ENCODE measurements at places on chromosomes 1 and 21. TPM values are rescaled to one million over a fixed set of nuclear protein-coding genes. Genes with fewer than 3 reads are reported as not detected.

DNA sequence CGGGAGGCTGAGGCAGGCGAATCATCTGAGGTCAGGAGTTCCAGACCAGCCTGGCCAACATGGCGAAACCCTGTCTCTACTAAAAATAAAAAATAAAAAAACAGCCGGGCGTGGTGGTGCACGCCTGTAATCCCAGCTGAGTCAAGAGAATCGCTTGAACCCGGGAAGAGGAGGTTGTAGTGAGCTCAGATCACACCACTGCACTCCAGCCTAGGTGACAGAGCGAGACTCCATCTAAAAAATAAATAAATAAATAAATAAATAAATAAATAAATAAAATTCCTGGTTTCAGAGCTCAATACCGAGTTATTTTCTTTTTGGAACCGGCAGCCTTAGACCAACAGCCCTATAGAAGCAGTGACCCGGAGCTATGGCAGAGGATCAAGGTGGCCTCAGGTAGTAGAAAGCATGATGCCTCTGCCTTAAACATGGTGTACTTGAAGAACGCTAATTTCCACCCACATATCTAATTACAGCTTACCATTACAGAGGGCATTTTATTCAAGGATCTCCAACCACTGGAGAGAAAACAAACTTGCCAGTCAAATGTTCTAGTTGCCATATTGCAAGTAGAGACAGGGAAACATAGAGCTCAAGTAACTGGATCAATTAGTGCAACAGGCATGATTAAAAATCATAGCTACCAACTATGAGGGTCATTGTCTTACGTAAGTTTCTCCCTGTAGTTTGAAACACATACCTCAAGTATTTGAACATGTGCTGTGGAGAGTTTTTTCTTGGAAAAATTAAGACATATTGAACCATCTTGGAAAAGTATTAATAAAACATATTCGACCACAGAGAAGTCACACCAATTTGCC, 2.0 kb upstream of the ENAH start:
- no peak for DNase-seq

DNA sequence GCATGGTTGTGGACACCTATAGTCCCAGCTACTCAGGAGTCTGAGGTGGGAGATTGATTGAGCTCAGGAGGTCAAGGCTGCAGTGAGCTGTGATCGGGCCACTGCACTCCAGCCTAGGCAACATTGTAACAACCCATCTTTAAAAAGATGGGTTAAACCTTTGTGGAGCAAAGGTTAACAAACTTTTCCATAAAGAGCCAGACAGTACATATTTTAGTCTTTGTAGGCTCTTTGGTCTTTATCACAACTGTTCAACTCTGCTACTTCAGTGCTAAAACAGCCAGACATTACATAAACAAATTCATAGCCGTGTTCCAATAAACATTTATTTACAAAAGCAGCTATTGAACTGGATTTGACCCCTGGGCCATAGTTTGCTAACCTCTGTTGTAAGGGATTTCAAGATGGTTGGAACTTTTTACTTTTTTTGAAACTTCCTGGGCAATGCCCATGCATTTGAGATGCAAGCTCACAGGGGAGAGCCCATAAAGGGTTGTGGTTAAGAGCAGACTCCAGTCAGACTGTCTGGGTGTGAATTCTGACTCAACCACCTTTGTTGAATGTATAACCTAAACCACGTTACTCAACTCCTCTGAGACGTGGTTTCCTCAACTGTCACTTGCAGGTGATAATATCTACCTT, 10.8 kb downstream of the INAVA start:
- no peak for DNase-seq

GRCh38 chr21:44263221-44263760, 1.6 kb upstream of the DNMT3L start:
- peak; percentile 88 for DNase-seq

DNA sequence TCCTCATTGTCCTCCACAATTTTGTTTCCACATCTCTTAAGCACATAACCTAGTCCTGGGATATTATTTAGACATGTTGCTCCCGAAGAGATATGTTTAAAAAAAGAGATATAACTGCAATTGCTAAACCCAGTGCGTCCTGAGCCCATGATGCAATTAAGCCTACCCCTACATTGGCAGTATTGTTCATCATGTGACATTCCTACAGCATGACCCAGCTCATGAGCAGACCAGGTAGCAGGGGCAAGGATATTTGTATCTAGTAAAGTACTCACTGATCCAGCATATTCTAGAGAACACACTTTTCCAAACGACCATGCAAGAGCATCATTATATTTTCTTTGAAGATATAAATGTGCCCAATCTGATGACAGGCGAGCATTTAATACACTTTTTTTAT, 1.2 kb downstream of the ADAM30 start:
- no peak for DNase-seq

DNA sequence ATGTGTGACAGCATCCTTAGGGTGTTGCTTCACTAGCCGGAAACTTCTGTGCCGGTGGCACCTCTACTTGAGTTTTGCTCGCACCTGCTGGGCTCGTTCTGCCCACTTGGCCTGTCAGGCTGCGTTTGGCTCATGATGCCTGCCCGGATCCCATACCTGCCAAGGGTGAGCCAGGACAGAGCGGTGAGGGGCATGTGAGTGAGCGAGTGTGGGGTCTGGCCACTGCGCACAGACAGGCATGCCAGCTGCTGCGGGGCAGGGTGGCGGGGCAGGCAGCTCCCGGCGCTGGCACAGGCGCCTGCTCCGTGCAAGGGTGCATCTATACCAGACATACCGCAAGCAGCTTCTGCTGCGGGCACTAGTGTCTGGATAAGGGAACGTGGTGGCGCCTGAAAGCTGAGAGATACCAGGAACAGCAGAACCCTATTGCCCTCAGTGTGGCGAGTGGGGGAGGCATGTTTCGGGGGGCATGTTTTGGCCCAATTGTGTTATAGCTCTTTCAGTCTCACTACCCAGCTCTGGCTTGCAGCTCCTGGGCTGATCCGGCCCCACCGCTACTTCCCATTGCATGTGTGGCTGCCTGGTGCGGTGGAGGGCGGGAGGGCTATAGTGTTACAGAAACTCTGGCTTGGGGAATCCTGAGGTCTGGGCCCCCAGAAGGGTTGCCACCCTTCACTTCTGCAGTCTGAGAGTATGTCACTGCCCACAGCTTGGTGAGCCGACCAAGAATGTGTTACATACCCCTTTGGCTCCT, 32.2 kb downstream of the MAGI3 start:
- DNase-seq: no peak

DNA sequence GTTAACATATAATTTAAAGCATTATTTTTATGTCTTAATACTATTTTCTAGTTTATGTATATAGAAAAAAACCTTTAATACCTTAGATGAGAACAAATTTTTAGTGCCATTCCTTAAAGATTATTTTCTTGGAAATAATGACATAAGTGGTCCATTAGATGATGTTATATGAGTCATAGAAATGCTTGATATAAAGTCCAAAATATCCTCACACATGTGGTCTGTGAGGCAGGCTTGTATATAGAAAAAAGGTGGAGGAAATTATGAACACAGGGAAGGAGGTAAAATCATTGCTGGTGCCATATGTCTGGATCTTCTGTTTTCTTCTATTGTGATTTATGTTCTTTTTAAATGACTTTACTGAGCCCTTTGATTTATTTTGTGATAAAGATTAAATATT, 79.3 kb downstream of the MAP3K7CL start:
- DNase-seq: no peak

DNA sequence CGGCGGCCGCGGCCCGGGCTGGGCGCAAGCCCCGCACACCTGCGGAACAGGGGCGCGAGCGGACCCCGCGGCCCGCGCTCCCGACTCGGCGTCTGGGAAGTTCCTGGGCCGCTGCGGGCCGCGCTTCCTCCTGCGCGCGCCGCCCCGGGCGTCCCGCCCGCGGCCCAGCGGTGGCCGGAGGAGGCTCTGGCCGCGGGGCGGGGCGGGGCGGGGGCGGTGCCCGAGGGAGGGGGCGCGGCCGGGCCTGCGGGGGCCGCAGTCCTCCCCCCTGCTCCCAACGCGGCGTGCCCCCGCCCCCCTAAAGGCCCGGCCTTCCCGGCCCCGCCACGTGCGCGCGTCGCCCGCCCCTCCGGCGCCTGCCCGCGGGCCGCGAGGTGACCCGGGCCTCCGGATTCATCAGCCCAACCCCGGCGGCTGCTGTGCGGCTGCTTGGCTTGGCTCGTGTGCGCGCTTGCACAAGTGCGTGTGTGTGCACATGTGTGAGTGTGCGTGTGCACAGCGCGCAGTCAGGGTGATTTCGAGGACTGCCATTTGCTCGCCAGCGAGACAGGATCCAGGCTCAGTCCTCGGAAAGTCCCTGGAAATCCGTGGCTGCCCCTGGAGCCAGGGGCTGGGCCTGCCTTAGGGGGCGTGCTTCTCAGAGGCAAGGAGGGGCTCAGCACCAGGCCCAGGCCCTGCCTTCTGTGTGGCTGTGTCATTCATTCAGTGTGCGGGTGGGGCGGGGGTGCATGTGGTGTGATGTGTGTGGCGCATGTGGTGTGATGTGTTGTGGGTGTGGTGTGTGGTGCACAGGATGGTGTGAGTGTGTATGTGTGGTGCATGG, at the start of gene C2CD2:
Gene C2CD2 (minus strand): TSS at position 188 of the 823 bp plus-strand sequence. CDS start 370 bp downstream, outside the sequence.
- DNase-seq: peak; percentile 98

DNA sequence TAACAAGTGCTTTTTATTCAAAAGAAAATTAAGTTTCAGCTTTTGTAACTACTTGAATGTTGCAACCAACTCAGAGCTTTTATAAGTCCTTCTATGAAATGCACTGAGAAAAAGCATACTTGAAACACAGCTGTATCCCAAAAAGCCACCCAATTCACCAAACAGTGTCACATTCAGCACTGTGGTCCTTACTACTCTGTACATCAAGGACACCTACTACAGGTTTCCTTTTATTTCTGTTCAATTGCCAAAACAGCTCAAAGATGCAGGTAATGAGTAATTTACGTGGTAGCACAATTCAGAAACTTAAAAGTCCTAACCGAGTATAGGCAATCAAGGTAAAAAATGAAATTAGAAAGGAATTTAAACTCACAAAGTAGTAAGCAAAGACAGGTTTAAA, 2.5 kb downstream of the EIF4G3 start:
- no peak for DNase-seq

- DNase-seq: no peak
Observed at GRCh38 chr1:119622311-119623192, 25.5 kb downstream of the ZNF697 start.

DNA sequence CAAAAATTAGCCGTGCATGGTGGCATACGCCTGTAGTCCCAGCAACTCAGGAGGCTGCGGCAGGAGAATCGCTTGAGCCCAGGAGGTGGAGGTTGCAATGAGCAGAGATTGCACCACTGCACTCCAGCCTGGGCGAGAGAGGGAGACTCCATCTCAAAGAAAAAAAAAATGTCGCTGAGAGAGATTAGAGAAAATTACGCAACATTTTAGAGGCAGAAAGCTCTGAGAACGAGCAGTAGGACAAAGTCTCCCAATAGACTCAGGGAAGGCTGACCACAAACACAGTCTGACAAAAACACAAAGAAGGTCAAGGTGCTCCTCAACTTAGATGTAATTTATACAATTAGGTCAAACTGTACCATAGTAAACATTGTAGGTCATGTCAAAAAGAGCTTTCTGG, 367.6 kb upstream of the ZRANB2 start:
- no peak for DNase-seq

DNA sequence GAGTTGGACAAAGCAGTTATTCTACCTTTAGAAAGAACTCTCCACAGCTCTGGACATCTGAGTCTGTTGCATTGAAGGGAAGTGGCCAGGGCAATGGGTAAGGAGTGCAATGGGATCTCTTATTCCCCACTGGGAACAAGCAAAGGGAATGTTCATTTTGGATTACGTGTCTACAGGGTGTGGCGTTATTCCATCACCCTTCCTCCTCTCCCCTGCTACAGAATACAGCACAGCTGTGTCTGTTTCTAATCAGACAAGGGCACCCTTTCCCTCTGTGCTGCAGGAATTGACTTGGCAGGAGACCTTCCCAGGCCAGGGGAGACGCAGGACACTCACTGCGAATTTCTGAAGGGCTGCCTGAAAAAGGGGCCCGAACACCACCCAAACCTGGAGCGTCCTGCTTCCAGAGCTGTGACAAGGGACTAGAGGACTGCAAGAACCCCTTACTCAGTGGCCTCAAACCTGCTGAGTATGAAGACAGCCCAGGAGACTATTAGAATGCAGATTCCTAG, 163.6 kb upstream of the RAB4A start:
- DNase-seq: no peak

GRCh38 chr1:69534829-69535228, 32.9 kb upstream of the LRRC7 start:
- DNase-seq: no peak

DNA sequence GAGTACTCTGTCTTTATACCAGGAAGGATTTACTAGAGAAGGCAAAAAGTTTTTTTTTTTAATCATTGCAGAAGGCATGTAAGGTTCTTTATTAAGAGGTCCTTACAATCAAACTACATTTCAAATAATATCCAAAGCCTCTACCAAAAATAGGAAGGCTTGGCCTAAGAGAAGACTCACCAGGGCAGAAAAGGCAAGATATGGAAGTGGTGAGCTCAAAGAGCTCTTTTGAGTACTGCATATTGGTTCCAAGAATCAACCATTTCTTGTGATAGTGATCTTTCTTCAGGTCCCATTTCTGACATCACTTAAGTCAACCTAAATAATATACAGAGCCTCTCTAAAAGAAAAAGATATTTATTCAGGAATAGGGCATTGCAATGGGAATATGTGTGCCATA, 153.2 kb downstream of the FASLG start:
- DNase-seq: no peak

DNA sequence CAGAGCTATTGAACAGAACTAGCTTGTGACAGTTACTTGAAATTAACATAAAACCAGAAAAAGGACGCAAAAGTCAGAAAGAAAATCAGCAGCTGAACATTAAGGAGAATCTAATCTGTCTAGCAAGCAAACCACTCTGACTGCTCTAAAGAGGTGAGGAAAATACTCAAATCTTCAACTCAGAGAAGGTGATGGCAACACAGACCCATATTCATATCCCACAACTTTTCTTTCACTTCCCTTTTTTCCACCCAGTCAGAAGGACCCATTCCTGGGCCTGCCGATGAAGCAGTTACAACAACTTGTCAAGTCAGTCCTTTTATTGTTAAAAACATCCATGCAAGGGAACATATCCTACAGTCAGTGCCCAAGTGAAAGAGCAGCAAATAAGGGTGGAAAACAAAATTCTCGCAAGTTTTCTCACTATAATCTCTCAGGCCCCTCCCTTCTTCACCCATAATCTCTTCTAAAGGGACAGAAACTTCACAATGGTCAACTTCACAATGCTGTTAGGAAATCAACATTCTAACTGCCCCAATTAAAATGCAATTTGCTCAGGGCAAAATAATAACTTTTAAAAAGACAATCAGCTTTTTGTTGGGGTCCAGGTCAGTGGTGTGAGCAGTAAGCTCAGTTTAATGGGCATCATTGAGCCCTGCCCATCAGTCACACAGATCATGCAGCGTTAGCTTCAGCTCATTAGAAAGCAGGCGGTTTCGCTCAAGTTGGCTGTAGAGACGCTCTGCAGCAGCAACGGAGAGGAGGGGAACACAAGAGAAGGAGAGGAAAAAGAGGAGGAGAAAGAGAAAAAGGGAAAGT, 3.6 kb upstream of the NUP210L start:
- no peak for DNase-seq

The CBR3 gene
- total RNA-seq: 12.1 TPM

The ASPM gene
- 48.3 TPM for total RNA-seq

The GPR37L1 gene
- total RNA-seq: not detected

The LAMB3 gene
- 0.45 TPM for total RNA-seq

The CDC20 gene
- 564 TPM for total RNA-seq

The SLC22A15 gene
- total RNA-seq: 5.5 TPM

The TRIM58 gene
- total RNA-seq: 0.04 TPM
